ENCODE measurements at places on chromosomes 3 and 15.
A peak's percentile ranks its signal among the peaks of the same experiment; 100 is the strongest.

DNA sequence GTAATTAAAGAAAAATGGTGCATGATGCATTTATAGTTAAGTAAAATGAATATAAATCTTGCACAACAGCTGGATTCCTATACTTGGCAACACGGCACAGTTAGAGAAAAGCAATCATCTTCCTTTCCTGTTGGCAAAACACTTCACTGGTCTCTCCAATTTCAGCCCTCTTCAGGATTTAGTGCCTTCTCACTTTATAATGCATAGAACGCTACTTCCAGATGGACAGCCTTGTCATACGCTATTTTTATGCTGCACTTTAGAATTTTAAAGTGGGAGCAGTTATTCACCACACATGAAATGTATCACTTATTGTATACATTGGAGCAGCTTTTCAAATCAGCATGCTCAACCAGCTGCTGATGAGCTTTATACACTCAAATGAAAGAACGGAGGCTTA, 194.4 kb upstream of the GBE1 start:
- DNase-seq: no peak

DNA sequence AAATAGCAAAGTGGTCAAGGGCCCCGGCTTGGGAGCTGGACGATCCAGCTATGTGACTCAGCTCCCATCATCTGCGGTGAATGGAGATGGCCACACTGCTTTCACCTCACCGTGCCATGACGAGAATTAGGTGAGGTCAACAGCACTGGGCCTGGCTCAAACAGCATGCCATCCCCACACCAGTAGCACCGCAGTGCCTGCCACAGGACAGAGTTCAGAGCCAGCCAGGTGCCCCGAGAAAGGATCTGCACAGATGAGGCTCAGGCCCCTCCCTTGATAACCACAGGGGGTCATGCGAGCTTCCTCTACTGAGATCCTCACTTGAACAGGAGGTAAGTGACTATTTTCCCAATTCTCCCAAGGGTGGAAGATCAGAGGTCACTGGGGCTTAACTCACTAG, 29.4 kb downstream of the ZXDC start:
- DNase-seq: no peak

DNA sequence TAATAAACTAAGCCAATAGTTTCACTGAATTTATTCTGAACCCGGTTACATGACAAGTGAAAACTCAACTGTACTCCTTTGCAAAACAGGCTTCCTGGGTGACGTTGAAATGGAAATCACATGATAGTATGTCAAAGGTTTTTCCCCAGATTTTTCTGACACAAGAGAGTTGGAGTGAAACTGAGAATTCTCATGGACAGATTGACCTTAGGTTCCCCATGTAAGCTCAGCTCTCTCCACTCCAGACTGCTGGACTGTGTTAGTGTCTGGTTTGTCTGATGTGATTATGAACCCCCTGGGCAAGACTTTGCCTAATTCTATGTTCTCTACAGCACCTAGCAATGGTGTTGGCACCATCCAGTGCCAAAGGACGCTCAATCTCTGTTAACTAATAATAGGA, 219.7 kb upstream of the COL8A1 start:
- DNase-seq: no peak

GRCh38 chr15:81863162-81863561, 182.7 kb downstream of the MEX3B start:
- DNase-seq: no peak

- DNase-seq: peak; percentile 87
Observed at GRCh38 chr3:39106851-39107387, 508 bp downstream of the GORASP1 start.

DNA sequence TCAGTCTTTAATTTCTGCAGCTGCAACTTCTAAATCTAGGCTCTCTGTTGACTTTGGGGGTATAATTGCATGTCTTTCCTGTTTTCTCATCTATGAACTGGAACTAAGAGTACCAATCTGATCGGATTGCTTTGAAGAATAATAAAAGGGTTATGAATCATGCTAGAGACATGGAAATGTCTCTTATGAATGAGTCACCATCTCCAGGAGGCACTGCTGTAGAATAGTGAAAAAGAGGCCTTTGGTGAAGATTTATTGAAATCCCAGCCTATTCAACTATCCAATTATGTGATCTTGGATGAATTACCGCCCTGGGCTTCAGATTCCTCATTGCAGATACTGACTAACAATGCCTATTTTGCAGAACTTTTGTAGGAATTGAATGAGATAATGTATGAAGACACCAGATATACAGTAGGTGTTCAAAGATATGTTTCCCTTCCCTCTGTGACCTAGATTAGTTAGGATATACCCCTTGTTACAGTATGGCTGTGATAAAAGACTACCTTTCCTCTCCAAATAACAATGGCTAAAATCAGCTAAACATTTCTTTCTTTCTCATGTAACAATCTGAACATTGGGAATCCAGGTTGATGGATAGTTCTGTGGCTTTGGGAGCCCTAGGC, 11.5 kb upstream of the CMTM8 start:
- no peak for DNase-seq

DNA sequence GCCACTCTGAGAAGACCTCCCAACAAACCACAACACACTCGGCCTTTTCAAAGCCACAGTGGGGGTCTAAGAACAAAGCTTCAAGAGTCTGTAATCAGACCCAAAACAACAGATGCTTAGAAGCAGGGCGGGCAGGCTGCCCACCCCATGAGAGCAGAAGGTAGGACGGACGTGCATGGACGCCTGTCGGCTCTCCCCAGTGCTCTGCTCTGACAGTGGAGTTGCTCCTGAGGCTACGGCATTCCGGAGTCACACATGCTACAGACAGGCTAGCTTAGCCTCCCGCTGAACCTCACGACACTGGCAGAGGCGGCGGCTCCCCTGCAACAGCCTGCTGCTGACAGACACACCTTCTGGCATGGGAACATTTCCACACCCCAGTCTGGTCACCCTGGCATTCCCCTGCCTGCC, 33.5 kb downstream of the SLCO2A1 start:
- no peak for DNase-seq

GRCh38 chr15:20645956-20646355, 104.4 kb upstream of the GOLGA6L6 start:
- peak; percentile 20 for DNase-seq

DNA sequence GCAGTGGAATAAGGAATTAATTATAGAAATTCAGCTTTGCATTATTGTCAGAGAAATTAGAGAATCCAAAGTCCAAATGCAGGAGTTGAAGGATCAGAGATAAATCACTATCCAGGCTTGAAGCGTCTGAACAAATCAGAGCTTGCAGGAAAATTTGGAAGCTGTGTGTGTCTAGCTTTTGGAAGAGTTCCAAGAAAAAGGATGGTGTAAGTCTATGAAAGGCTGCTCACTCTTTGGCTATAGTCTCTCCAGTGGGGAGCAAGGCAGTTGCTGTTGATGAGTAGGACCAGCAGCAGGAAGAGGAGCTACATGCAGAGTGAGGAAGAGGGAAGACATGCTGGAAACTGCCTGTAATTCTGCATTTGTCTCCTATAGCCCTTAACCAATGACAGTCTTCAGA, 464.3 kb upstream of the GRM7 start:
- no peak for DNase-seq

DNA sequence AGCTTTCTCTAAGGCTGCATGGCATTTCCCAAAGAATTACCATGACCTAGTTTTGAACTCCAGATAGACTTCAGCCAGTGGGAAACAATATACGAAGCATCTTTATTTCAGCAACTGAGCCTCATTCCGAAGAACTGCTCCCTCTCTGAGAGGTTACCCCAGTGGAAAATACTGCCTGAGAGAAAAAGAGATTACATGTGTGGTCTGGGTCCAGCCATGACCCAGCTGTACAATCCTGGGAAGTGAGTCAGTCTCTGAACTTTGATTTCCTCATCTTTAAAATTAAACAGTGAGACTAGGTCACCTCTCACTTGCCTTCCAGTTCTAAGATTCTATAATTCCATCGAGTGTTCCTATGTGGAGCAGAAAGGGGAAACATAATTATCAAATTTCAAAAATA, 42.4 kb downstream of the TNIK start:
- peak; percentile 84 for DNase-seq

DNA sequence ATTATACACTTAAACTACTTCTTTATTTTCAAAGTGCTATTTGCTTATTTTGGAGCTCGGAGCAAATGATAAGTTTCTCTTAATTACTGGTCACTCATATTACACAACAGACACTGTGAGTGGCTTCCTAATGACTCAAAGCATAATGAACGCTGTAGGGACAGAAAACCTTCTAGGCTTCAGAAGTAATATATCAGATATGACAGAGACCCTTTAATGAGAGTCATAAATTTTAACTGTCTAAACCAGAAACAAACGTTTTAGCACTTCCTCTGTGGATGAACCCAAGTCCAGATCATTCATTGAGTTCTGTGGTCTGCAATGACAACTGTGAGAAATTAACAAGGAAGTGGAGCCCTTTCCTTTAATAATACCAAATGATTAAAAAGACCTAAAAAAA, 66.6 kb downstream of the ARPP21 start:
- no peak for DNase-seq

- DNase-seq: no peak
Observed at GRCh38 chr3:133237380-133237779, 162.5 kb upstream of the BFSP2 start.

- no peak for DNase-seq
Observed at GRCh38 chr15:92528736-92529135, 126.8 kb downstream of the FAM174B start.

GRCh38 chr3:106176734-106177133, 307.9 kb upstream of the CBLB start:
- peak; percentile 16 for DNase-seq

- DNase-seq: no peak
Observed at GRCh38 chr3:34155108-34155507, 356.7 kb downstream of the PDCD6IP start.

GRCh38 chr3:117191245-117191644, 481.7 kb downstream of the TUSC7 start:
- no peak for DNase-seq

DNA sequence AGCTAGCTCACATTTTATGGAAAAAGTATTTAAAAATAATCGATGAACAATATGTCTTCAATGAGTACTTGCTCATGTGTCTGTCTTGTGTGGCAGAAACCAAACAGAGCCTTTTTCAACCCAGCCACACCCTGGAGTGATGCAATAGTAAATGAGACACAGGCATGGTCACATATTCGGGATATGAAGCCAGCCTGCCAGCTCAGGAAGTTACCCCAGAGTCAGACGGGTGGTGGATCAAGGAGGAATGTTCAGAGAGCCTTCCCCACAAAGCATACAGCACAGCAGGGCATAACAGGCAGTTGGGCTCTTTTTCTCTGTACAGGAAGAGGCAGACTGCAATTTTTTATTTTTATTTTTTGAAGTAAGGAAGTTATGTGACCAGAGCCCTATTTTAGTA, 27.3 kb downstream of the LARP6 start:
- peak; percentile 90 for DNase-seq

DNA sequence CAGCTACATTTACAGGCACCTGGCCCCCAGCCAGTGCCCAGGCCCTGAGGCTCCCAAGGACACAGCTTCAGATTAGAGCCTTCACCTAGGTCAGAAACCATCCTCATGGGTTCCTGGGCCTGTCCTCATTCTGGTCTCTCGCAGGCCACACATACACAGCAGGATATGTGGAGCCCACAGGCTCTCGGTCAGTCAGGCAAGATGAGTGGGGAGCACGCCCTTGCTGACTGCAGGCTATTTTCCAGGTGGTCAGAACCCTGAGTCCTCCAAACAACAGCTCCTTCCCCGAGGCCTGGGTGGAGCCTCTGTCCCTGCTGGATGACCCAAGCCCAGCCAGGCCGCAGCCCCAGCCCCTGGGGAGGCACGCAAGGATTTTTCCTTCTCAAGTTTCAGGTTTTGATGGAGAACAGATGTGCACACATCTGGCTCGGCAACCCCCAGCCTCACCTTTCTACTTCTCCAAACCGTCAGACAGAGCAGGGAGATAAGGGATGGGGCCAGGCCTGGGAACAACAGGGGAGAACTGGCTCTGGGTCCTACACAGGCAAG, 1.6 kb downstream of the STRA6 start:
- DNase-seq: peak; percentile 45

- no peak for DNase-seq
Observed at GRCh38 chr3:159650726-159651125, 337.9 kb upstream of the IL12A start.

GRCh38 chr3:157087373-157087772, 72.6 kb downstream of the CCNL1 start:
- DNase-seq: no peak

DNA sequence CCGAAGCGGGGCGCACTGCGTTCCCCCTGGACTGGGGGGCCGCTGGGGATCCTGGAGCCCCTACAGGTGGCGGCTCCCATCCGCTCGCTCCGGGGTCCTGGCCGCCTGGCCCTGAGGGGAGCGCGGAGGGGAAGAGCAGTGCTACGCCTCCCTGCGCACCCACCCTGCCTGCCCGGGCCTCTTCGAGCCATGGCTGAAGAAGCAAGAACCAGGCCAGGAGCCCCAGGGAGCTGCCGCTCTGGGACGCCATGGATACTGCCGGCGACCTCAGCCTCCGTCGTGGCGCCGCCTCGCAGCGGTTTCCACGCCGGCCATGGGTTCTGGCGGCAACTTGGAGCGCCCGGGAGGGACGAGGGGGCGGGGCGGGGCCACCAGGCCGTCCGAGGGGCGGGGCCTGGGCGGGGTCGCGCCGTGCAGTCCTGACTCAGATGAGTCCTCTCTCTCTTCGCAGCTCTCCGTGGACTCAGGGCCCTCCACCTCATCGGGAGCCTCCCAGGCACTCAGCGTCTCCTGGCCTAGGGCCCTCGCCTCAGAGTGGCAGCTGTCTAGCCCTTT, 50.9 kb downstream of the MYL3 start:
- peak; percentile 90 for DNase-seq
